ENCODE measurements at places on chromosomes 1 and 21.
A peak's percentile ranks its signal among the peaks of the same experiment; 100 is the strongest.

GRCh38 chr1:229448845-229449244 lies 15.0 kb upstream of the ACTA1 start:
- DNase-seq: no peak

GRCh38 chr1:61083807-61084440 lies 1.6 kb downstream of the NFIA start:
- peak; percentile 13 for DNase-seq

DNA sequence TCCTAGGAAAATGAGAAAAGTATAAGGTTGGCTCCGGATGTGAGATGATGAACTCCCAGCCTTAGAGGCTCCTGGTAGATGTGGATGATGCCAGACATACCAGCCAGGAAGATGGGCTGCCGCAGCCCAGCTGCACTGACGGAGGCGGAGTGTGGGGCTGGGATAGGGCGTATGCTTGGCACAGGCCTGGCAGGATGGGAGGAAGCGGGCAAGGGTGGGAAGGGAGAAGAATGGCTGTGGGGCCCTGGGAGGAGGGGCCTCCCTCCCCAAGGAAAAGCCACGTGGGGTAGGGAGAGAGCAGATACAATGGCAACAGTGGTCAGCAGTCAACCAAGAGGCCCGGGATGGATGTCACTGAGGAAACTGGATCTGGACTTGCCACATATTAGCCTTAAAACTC lies 41.3 kb upstream of the KIF21B start:
- DNase-seq: no peak

DNA sequence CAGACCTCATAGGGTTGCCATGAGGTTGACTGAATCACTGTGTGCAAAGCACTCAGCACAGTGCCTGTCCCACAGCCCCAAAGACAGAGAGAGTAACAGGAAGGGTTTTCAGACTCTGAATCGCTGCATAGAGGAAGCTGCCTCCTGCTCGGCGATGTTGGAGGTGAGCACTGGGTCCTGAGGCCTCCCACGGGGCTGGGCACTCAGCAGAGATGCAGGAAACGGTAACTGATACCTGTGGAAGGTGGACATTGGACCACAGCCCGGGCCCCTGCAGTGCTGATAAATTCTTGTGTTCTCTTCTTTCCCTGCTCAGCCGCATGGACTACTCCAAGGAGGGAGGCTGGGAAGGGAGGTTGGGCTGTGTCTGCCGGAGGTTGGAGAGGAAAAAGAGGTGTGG lies 389.7 kb downstream of the PTPRU start:
- no peak for DNase-seq

DNA sequence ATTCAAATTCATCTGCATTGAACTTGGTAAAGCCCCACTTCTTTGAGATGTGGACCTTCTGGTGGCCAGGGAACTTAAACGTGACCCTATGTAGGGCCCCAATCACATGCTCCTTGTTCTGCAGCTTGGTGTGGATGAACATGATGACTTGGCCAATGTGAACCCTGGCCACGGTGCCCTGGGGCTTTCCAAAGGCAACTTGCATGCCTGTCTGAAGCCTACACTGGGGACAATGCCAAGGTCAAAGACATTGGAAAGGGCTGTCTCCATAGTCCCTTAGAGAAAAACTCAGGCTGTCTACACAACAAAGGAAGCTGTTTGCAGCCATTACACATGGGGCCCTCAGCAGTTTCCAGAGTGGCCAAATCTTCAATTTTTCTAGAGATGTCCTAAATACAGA lies 8.9 kb upstream of the VPS13D start:
- DNase-seq: no peak

DNA sequence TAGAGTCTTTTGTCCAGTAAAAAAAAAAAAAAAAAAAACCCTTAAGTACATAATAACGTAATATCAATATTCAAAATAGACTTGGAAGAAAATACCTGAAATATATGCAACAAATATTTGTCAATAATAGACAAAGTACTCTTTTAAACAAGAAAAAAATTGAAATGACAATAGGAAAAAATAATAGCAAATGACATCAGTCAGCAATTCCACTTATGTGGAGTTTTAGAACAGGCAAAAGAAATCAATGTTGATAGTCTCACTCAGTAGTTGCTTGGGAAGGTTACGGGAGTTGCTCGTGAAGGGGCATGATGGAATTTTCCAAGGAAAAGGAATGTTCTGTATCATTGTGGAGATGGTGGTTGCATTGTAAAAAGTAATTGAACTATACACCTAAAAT lies 16.9 kb downstream of the LYPLAL1 start:
- DNase-seq: no peak

GRCh38 chr1:1122981-1123480 lies 7.1 kb upstream of the C1orf159 start:
- no peak for DNase-seq

DNA sequence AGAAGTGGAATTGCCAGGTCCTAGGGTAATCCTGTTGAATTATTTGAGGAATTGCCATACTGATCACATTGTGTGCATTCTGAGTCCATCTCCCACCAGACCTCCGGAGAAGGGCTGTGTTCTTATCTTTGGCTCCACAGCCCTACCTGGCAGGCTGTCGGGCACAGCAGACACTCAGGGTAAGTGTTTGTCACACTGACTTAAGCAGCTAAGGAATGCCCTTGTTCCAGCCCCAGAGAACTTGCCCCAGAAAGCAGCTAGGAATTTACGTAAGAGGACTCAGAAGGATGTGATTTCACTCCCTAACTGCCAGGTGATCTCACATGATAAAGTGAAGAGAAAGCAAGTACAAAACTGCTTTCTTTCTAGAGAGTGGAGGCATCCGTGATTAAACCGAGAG lies 21.0 kb downstream of the VASH2 start:
- no peak for DNase-seq

- peak; percentile 25 for DNase-seq
These were observed 465.9 kb upstream of the DAB1 start for GRCh38 chr1:57889676-57890320.

DNA sequence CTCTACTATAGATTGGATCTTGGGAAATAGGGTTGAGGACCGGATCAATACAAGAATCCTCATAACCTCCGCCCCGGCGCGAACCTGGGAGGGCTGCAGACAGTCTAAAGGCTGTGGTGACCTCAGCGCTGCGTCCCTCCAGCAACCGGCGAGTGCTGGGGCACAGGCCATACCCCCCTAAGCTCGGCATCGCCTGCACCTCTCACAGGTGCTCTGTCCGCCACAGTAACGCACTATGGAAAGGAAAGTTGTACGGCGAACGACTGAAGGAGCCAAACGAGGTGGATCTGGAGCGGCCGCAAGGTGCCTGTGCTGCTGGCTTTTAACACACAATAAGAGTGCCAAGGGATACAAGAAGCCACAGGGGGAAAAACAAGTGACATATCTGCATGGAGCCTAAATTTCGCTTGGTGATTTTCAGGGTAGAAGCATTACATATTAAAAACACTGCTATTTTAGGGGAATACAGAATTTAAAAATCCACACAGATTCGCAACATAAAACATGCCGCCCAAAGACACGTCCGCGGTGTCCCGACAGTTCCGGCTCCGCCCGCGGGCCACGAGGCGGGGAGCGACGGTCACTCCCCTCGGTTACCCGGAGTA lies 1.4 kb upstream of the RBM15 start:
- no peak for DNase-seq

GRCh38 chr1:224922404-224923164 lies 6.9 kb upstream of the DNAH14 start:
- peak; percentile 41 for DNase-seq

- DNase-seq: no peak
These were observed 7.7 kb upstream of the CYP4Z1 start for GRCh38 chr1:47059376-47059775.

DNA sequence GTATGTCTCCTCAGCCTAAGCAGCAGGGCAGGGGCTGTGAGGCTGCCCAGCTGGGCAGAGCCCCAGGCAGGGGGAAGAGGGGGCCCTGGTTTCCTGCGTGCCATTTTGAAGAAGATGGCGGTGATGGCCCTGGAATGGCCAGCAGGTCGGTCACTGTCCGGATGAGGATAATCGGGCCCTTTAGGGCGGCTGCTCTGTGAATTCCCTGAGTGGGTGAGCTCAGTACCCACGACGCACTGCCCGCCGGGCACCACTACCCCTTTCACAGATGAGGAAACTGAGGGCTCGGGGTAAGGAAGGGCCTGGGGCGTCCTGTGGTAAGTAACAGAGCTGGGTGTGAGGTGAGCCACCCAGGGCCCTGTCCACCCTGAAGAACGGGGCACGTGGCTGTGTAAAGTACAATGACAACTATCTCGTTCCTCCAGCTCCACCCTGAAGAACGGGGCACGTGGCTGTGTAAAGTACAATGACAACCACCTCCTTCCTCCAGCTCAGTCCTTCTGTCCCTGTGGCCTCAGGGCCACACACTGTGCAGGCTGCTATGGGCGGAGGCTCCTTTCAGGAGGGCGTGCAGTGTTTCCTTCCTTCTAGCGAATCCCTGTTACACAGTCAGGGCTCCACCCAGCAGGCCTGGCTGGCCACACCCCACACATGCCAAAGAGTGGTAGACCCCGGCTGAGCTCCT lies 23.2 kb downstream of the ITGB2 start:
- DNase-seq: no peak

- DNase-seq: no peak
These were observed 132.2 kb downstream of the PTGER3 start for GRCh38 chr1:70915258-70916033.

DNA sequence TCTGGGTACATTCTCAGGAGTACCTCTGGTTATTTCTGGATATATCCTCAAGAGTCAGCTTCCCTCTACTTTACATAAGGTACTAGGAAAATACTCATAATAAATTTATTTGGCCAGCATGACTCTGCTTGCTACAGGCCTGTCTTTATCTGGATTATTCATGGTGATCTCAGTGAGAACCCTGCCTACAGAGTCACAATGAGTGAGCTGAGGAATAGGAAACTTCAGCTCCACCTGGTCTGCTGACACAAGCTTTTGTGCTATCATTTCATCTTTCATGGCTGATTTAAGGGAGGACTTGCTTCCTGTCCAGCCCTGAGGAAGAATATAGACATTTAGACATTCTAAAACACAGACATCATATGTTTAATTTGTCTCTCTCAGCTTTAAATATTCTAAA lies 19.5 kb upstream of the SUCO start:
- DNase-seq: no peak

GRCh38 chr21:34626131-34626530 lies 11.2 kb upstream of the RCAN1 start:
- peak; percentile 4 for DNase-seq

DNA sequence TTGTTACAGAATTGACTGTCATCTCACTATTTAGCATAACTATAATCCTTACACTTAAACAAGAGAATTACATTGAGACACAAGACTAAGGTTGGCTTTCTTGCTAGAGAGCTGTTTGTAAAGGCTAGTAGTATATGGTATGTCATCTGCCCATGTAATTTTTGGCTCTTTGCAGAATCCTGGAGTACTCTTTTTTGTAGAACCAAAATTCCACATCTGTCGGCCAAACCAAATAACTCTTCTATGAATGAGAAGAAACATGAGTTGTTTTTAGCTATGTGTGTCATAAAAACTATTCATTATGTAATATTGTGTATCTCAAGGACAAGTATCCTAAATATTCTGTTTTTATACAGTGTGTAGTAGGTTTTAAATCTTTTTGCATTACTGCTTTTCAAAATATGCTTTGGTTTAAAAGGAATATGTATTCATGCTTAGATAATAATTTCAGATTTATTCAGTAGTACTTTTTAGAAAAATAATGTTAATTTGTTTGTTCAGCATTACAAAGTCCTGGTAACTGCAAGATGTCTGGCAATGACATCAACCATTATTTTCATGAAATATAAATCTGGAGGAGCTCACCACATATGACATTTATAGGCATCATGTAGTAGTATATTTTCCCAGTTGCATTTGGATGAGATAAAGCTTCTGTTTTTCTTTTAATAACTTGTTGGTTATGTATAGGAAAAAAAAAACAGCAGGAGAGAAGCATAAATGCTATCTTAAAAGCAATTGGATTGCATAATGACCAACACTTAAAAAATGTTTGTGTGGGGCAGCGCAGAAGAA lies 159.8 kb downstream of the HS2ST1 start:
- peak; percentile 18 for DNase-seq

DNA sequence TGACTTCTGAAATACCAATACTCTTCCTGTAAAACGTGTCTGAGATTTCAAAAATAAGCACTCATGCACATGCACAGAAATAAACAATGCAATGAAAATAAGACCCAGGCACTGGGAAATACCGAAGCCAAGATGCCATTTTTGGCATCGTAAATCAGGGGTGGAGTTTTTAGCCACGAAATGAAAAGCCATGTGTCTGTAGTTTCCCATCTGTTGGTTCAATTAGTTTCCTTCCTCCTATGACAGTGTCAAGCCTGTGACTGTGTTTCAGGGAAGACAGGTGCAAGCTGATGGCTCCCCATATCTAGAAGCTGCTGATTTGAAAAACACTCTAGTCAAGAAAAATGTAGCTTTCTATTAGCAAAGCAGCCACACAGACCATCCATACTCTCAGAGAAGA lies 480.4 kb upstream of the CAMK1G start:
- DNase-seq: no peak

DNA sequence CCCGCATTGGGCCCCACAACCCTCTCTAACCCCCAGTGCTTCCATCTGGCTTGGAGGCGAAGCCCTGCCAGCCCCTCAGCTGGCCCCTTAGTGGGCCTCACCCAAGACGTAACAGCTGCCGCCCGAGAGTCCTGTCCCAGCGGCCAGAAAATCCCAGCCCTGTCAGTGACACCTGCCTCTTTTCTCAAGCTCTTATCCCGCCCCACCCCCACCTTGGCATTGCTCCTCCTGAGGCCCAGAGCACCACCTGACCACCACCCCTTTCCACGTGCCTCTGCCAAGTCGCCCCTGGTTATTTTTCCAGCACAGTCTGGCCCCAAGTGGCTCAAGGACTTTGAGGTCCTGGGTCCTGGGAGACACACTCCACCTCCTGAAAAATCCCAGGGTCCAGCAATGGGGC lies 5.9 kb upstream of the CTRC start:
- no peak for DNase-seq

DNA sequence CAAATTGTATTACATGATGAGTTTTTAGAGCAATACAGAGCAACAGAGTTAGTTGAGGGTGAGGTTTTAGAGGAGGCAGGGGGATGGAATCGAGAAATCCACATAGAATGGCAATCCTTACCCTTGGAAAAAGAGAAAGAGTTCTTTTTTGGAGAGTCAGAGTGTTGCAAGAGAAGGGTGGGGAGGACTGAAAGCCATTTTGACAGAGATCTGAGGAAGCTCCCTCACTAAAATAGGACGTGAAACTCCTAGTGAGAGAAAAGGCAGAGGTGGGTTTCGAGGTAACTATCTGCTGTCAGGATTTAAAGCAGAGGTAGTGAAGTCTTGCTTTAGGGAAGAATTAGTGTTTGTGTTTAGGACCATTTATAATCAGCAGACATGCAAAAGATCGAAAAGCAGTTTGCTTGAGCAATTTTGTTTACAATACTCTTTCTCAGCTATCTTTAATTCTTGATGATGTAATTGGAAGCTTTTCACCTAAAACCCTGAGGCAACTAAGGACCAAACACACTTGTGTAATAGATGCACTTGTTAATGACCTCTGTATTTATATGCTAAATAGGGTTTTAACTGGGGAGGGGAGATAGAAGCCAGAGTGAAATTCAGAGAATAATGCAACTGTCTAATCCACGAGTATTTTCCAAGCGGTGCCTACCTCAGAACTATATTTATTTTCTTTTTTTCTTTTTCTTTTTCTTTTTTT lies 20.0 kb downstream of the ADAMTS5 start:
- DNase-seq: no peak

GRCh38 chr1:179786815-179787685 lies 44.0 kb downstream of the FAM163A start:
- no peak for DNase-seq
